ENCODE measurements at places on chromosomes 12 and 14.

DNA sequence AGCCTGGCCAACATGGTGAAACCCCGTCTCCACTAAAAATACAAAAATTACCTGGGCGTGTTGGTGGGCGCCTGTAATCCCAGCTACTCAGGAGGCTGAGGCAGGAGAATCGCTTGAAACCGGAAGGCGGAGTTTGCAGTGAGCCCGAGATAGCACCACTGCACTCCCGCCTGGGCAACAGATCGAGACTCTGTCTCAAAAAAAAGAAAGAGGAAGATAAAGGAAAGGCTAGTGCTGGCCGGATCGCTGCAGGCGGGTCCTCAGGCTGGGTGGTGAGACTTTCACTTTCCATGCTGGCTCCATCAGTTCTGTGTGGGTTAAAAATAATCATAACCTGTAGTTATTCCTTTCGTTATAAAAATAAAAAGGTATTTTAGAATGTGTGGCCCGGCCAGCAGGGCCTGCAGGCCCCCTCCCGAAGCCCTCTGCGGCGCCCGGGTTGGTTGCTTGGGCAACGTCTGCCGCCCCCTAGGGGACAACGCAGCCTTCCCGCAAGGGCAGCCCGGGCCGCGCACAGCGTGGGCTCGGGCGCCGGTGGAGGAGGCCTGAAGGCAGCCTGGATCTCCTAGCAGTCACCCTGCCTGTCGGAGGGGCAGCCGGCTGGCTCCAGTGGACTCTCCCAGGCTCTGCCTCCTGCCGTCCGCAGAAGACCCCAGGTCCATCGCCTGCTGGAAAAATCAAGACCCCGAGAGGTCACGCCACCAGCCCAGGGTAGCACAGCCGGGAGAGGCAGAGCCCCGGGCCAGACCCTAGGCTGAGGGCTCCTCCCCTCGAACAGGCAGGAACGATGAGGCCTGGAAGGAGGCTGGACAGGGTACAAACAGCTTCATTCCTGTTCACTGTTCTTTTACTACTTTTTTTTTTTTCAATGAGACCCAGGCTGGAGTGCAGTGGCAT is 5.0 kb upstream of the SLC25A47 start:
- no peak for DNase-seq

- no peak for DNase-seq
Observed at GRCh38 chr12:73445658-73446324, 1091.8 kb upstream of the ATXN7L3B start.

- DNase-seq: peak; percentile 64
Observed at GRCh38 chr12:19002216-19002615, 127.3 kb upstream of the PLEKHA5 start.

GRCh38 chr12:109944561-109945359 is 44.7 kb downstream of the TCHP start:
- no peak for DNase-seq

GRCh38 chr12:113062502-113063395 is 6.2 kb downstream of the DTX1 start:
- no peak for DNase-seq

Data from brain (organoid and tissue), 16 donors.